Effector memory CD4-positive, alpha-beta T cell (primary cell): ENCODE measurements at places on chromosomes 2 and 18.

GRCh38 chr2:24875901-24876300 is 44.1 kb downstream of the ADCY3 start:
- no peak for DNase-seq

DNA sequence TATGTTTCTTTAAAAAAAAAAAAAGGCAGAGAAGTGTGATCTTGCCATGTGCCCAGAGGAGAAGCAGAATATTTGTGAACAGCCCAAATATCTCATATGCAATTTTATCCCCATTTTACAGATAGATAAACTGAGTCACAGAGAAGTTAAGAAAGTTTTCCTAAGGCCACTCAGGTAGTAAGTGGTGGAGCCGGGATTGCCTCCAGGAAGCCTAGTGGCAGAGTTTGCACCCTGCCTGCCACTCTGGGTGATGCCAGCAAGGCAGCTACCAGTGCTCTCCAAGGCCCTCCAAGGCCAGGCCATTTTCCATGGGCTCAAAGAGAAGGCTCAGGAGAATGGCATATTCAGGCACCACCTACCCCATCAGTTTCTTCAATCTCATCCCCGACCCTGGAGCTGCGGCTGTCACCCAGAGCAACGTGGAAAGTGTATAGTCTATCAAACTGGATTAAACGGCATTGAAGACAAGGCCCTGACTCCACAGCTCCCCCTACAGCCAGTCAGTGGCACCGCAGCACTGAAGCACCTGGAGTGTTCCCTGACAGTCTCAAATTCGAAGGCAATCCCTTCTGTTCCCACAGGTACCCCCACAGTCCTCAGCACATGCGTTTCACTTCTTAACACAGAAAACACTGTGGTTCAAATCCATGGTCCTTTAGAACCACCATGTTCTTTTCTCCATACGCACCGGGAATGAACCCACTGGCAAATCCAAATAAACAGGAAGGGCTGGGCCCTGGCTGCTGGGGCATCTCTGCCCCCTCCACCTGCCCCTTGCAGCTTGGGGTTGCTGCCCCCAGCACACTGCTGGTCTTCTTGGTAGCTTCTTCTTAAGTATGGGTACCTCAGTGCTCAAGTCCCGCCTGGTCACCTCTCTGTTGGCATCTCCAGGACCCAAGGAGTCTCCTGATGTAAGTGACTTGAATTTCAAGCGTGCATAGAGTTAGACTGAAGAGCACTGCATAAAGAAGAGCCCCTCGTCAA is 175.3 kb downstream of the INHBB start:
- DNase-seq: no peak

DNA sequence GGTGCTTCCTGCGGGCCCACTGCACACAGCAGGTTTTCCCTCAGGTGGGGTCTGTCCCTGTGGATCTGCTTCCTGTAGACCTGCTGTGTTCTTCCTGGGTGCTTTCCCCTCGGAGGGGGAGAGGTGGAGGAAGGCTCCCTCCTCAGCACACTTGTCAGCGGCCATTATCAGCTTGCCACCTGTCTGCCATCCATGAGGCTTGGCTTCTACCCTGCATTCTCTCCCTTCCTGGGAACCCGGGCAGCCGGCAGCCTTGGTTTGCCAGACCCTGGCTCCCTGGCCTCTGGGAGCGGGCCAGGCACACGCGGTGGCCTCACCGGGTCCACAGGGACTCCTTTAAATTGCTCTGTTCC is 58.5 kb downstream of the INPP5D start:
- DNase-seq: no peak

DNA sequence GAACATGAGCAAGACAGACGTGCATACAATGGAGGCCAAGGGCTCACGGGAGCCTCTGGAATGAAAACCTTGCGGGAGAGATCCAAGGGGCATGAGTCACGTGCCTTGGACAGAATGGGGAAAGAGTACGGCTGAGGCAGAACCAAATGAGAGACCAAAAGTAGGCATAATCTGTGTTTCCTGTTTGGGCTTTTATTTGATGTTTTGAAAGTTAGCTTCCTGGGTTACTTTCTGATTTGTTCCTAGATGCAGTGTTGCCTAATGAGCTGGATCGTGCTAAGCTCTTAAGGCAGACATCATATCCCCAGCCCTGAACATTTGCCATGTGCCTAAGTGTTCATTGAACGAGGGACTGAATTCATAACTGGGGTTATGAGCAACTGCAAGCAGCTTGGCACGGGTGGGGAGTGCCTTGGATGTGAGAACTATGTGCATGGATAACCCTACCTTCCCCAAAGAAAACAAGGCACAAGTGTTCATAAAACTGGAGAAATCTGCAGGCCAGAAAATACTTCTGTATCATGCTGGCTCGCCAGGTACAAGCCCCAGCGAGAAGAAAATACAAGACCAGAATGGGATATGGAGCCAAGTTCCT is 60.3 kb upstream of the RPL31 start:
- DNase-seq: no peak

GRCh38 chr2:178277741-178278197 is 83.5 kb downstream of the OSBPL6 start:
- DNase-seq: no peak

DNA sequence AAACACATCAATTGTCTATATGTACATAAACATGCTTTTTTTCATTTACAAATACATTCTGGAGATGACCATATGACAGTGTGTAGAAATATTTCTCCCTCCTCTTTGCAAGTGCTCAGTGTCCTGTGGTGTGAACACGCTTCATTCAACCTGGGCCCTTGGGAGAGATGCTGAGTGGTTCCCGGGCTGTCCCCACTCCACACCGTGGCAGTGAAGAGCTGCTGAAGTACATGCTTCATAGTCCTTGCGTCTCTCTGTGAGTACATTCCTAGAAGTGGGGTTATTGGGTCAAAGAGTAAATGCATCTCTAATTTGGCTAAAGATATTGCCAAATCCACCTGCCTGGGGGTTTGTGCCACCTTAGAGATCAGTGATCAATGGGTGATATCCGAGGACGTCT is 6.5 kb upstream of the GPR35 start:
- no peak for DNase-seq

- DNase-seq: no peak
Observed at GRCh38 chr18:74876630-74877243, 279.1 kb downstream of the ZNF407 start.

DNA sequence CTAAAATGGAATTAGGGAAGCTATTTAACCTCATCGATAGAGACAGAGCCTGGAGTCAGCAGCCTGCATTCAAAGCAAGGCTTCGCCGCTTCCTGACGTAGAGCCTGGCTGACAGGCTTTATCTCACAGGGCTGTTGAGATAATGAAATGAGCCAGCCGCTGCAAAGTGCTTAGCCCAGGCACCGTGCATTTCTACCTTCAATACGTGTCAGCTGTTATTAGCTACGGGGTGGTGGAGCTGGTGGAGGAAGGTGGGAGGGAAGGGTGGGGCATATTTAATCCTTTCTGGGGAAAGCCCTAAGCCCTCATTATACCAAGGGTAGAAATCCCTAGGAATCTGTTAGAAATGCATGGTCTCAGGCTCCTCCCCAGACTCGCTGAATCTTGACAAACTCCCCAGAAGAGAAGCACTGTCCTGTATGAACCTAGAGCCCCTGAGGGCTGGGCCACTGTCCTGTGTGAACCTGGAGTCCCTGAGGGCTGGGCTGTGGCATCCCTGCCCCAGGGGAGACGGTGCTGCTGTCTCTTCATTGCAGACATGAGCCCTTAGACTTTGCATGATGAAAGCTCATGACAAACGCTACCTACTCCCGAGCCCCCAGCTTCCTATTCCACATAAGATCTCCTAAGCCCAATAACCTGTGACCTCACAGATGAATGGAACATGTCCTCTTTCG is 72.4 kb downstream of the ALPK2 start:
- DNase-seq: no peak

DNA sequence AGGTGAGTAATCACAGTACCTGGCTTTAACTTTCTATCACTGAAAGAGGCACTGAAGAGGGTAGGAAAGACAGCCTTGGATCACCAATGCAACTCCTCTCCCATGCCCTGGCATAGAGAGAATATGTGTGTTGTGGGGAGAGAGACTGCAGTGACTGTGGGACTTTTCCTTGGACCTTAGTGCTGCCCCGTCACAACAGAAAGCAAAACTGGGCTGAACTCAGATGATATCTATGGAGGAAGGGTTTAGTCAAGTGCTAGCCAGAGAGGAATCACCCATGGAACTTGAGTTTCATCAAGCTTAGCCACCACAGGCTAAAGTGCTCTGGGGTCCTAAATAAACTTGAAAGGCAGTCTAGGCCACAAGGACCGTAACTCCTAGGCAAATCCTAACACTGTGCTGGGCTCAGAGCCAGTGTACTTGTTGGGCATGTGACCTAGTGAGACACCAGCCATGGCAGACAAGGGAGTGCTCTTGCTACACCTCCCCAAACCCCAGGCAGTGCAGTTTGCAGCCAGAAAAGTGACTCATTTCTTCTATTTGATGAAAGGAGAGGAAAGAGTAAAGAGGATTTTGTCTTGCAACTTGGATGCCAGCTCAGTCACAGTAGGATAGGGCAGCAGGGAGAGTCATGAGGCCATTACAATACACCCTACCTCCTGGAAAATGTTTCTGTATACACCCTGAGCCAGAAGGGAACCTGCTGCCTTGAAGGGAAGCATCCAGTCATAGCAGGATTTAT is 105.8 kb upstream of the SPOPL start:
- no peak for DNase-seq

DNA sequence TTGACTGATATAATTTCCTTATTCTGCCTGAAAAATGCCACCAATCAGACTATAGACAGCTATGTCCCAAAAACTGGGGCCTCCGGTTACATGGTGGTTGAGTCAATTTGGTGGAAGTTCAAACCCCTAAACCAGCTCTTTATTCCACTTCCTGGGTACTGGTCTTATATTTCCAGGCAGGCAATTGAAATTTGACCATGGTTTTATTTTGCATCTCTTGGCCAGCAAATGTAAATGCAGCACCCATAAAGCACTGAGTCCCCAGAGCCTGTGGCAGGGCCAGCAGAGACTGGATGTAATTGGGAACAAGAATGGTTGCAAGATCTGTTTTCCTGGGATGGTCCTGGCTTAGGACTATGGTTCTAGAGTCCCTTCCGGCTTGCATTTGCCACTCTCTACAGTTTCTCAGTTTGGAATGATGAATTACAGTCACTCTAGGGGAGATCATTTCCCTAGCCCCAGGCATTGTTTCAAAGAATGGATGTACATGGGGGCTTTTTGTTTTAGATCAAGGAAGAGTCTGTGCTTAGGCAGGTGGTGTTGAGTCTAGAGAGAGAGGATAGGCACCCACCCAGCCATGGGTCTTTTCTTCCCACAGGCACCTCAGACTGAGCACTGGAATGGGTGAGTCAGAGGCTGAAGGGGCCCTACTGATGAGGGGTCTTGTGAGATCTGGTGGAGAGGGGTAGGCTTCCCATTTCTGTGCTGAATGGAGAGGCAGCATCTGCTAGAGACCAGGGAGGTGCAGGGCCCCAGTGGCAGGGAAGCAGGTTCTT is 108.4 kb upstream of the CDC42EP3 start:
- no peak for DNase-seq

DNA sequence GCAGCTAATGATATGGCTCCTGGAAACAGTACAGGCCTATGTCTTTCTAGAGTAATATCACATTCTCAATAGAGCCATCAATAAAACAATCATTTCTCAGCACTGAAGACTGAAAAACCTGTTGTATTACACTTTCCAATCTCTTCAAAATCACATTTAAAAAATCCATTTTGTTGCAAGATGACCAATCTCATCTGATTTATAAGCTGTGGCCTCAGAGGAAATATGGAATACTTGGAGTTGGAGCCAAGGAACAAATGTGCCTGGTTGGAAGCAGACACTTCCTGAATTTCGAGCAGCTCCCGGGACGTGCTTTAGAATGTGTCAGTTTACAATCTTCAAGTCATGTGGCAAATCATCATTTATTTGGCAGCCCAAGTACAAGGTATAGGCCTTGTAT is 114.5 kb downstream of the ADCYAP1 start:
- DNase-seq: no peak

DNA sequence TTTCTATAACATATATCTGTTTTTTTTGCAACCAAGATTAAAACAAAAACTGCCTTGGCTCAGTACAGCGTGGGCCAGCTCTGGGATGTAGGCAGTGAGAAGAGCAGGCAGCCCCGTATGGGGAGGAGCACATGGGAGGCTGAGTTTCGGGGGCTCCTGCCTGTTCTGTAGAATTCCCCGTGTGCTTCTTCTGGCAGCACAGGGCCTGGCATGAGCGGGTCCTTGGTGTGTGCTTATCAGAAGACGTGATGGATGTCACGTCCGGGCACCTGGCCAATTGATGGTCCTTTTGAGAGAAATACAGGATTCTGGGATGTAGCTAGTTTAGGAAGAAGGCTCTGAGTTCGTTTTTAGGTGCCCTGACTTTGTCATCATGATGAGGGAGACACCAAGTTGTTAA is 16.2 kb downstream of the IMPA2 start:
- DNase-seq: no peak

DNA sequence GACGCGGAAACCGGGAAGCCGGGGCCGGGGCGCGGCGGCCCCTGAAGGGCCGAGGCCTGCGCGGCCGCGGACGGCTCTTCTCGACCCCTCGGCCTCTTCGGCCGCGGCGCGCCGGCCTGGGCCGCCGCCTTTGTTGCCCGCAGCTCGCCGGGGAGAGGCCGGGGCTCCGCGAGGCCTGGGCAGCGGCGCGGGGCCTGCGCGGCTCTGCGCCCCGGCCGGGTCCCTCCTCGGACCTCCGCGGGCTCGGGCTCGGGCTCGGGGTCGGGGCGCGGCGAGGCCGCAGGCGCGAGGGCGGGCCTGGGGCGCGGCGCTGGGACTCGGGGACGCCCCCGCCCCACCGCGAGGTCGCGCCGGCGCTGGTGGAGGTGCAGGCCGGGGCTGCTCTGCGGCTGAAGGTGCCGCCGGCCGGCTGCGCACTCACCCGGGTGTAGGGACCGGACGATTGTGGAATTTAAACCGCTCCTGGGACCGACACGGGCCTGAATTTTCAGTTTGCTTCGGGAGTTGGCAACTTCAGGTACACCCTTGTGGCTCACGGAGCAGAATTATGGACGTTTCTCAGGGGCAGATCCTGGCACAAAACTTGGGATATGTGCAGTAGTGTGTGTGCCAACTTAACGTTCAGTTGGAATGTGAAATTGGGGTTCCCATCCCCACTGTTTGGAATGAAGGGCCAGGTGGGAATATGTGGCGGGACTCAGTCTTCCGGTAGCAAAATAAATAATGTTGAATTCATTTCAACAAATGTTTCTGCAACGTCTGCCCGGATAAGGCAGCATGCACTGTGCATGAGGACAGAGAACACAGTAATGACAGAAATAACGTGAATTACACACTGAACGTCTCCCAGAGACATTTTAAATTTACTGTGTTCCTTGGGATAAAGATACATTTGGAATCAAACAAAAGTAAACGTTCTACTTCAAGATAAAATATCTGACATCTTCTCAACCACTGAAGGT is 787 bp downstream of the SOCS6 start:
- no peak for DNase-seq

GRCh38 chr2:19670303-19670702 is 231.5 kb downstream of the TTC32 start:
- DNase-seq: no peak

- DNase-seq: no peak
Observed at GRCh38 chr2:216774180-216774579, 78.8 kb upstream of the IGFBP5 start.

DNA sequence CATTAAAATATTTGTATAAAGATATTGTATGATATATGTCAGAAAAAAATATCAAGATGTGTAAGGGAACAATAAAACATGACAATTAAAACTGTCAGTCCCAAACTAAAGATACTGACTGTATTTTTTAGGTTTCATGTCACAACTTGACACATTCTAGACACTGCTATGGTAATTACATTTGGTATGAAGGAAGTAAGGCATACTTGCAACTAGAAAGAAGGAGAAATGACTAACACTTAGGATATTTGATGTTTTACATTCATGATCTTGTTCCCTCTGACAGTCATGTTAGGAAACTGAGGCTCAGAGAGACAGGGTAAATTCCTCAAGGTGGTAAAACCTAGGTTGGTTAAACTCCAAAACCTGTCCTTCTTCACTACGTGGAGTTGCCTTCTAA is 68.3 kb downstream of the TMEFF2 start:
- DNase-seq: no peak
